ENCODE measurements at places on chromosomes 4 and X.

GRCh38 chr4:25161593-25161950, 1.3 kb upstream of the SEPSECS start:
- no peak for DNase-seq

GRCh38 chr4:45530498-45530897, 593.4 kb downstream of the GABRG1 start:
- DNase-seq: no peak

- DNase-seq: no peak
These were observed 27.7 kb downstream of the FNIP2 start for GRCh38 chr4:158796370-158797140.

GRCh38 chr4:68871809-68872642, 56.2 kb downstream of the UGT2B10 start:
- no peak for DNase-seq

- no peak for DNase-seq
These were observed 20.6 kb upstream of the FTHL17 start for GRCh38 chrX:31092476-31092875.

DNA sequence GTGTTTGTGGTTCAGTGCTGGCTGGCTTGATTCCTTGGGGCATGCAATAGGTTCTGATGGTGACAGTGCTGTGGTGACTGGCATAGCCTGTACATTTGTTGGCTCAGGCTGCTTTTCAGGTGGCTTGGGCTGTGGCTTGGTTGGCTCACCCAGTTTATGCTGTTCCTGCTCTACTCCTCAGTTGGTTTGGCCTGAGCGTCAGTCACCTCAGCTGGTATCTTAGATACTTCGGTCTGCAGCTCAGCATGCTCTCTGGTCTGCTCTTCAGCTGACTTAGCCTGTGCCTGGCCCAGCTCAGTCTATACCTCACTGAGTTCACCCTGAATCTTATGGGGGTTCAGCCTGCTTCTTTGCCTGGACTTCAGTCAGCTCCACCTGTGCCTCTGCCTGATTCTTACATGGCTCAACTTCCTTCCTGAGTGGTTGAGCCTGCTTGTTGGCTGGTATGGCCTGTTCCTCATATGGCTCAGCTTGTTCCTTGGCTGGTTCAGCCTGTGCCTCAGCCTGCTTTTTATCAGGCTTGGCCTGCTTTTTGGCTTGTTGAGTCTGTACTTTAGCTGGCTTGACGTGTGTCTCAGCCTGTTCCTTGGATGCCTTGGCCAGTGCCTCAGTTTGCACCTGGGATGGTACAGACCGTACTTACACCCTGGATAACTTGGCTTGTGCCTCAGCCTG, 170.6 kb downstream of the MSN start:
- no peak for DNase-seq

DNA sequence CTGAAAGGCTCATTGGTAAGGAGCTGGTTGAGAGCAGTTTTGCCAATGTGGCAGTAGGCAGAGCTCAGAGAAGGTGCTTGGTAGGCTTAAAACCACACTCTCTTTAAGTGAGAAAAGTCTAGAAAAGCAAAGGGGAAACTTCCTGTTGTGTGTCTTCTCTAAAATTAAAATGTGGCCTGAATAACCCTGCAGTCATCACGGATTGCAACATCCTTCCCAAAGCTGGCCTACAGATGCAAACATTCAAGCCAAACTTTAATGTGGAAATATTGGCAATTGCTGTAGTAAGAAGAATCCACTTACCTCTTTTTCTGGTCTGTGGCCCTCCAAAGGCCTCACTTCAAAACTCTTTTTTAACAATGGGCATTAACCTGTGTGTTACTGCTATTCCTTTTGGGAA, 348.5 kb downstream of the OPHN1 start:
- DNase-seq: no peak
